Activated B cell treated with CpG ODN at 0.5 μM for 24 hours (primary cell): ENCODE measurements at places on chromosomes 12 and 14.

DNA sequence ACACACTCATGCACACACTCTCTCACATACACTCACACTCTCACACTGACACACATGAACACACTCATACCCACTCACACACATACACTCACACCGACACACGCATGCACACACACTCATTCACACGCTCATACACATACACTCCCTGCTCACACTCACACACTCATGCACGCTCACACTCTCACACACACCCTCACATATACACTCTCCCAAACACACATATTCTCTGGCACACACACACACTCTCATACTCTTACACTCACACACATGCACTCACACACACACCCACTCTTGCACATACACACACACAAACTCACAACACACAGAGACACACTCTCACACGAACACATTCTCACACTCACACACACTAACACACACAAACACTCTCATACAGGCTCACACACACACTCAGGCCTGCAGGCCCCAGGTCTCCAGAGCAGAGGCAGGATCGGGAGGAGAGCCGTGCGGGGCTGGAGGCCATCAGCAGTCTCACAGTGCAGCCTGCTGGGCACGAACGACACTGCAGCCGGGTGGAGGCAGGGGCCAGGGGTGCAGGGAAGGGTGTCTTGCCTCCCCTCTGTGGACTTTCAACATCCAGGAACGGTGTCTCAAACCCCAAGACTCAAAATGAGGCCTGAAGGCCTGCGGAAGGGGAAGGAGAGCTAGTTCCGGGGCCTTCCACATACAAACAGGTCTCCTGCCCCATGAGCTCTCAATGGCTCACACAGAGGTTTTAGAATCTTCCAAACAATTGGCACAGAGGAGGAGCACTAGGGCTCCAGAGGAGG is 148.7 kb downstream of the ANO2 start:
- no peak for DNase-seq

DNA sequence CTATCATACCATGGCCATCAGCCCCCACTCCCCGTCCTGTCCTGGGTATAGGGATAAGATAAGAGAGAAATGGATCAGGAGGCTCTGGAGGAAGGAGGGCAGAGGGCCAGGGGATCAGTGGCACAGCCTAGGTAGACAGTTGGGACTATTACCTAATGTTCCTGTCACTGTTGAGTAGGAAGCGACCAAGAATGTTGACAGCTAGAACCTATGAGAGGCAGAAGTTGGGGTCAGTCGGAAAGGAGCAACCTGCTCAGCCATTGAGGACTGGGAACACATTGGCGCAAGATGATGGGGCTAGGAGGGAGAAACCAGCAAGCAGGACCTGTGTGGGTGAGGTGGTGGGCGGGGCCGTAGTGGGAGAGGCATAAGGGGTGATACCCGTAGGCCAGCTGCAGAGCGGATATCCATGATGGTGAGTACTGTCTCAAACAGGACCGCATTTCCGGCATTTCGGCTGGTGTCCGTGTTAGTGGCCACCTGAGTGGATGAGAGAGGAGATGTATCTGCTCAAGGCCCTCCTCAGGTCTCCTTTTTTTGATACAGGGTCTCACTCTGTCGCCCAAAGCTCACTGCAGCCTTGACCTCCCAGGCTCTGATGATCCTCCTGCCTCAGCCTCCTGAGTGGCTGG is 3.3 kb downstream of the AP1G2 start:
- DNase-seq, result no peak

- DNase-seq, result no peak
These were observed 65.0 kb downstream of the CHST11 start for GRCh38 chr12:104521731-104522130.

GRCh38 chr14:76696361-76696760 is 64.9 kb upstream of the VASH1 start:
- no peak for DNase-seq

- DNase-seq, result no peak
These were observed 168.2 kb downstream of the ZFP36L1 start for GRCh38 chr14:68624541-68625220.

GRCh38 chr12:129534966-129535750 is 368.7 kb downstream of the TMEM132D start:
- DNase-seq, result no peak

DNA sequence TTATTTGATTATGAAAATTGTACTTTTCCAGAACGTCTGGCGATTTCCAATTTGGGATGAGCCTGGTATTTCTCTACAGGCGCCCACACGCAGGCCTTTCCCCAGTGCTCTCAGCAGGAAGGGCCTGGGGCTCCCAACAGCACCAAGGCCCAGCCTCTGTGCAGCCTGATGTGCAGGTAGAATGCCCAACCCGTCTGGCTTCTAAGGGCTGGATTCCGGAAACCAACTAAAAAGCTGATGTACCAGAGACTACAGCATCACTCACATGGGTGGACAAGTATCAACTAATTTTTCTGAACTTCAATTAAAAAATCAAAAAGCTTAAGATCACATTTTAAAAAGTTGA is 25.8 kb downstream of the CDC42BPB start:
- no peak for DNase-seq

DNA sequence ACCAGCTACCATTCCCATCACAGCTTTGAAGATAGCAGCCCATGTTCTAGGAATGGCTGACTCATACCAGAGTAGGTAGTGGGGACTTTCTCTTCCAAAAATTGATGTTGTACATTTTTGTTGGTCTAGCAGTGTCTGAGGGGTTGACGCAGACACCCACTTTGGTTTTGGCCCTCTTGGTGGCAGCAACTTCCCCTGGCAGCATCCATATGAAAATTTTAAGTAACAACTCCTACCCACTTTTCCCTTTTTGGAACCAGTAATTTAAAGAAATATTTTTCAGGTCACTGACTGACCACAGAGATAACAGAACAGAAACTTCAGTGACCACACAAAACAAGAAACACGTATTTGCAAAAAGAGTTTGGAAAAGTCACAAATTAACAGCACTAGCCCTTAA is 162.0 kb upstream of the TMCC3 start:
- DNase-seq, result no peak

- no peak for DNase-seq
These were observed 780 bp downstream of the SERPINA4 start for GRCh38 chr14:94562022-94562421.

- DNase-seq, result no peak
These were observed 29.4 kb upstream of the OXA1L start for GRCh38 chr14:22737052-22737451.

GRCh38 chr12:19965196-19966038 is 402.9 kb upstream of the PDE3A start:
- DNase-seq, result no peak

DNA sequence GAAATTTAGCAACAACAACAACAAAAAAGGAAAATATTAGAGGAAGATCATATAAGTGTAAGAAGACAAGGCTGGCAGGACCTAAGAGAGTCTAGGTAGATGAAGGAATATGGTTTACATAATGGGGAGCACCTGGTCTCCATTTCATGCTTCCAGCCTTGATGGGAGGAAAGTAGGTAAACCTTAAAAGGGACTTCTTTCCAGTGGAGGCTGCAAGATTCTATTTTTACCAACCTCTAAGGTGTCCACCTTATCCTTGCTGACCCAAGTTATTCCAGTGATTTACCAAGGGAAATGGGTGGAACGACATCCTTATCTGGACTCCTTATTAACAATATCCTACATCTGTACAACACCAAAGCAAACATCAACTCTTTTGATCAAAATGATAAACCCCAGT is 30.0 kb downstream of the DAD1 start:
- no peak for DNase-seq

GRCh38 chr12:64070454-64070853 is 151.6 kb downstream of the KICS2 start:
- DNase-seq, result no peak

DNA sequence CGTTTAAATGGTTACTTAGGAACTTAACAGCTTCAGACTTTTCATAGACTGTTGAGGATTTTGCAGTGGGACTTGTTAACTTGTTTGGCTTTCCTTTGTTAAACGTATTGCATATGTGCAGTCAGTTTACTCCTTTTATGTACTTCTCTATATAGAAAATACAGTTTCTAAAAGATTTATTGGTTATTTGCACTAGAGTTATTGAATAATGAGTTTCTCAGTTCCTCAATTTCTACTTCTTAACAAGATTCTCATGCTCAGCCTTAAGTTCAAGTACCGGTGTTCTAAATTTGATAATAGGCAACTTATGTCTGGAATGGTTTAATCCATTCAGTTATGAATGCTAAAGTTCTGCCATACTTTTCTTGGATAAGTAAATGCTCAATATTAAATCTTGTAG is 919 bp downstream of the PSMA3 start:
- DNase-seq, result no peak
